ENCODE measurements at places on chromosomes 3 and 15. TPM values are rescaled to one million over a fixed set of nuclear protein-coding genes. Genes with fewer than 3 reads are reported as not detected.

CTXN2 gene
- not detected for total RNA-seq

DNA sequence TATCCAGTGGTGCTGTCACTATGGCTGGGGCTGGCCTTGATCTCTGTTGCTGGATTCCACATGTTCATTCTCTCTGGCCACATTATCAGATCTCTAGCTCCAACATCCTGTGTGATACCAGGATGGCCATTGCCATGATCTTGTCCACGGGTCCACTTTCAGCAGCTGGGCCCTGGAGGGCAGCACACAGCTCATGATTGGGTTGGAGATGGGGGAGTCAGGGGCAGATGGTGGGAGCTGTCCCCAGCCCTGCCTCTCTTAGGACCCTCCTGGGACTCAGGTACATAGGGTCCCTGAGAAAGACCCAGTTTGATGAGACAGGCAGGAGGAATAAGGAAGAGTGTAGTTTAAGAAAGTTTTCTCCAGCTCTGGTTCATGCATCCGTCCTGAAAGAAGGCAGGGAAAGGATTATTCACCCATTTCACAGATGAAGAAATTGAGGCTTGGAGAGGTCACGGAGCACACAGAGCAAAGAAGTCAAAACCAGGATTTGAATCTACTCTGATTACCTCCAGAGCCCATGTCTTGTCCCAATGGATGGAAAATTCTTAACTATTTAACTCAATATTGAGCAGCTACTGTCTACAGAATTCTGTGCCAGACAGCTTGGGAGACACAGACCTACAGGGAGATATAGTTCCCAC, 100.5 kb downstream of the LINGO1 start:
- DNase-seq: no peak

GRCh38 chr15:25862472-25863110, 536 bp downstream of the ATP10A start:
- peak; percentile 68 for DNase-seq

FGD5 gene
- total RNA-seq: 15.3 TPM

DNA sequence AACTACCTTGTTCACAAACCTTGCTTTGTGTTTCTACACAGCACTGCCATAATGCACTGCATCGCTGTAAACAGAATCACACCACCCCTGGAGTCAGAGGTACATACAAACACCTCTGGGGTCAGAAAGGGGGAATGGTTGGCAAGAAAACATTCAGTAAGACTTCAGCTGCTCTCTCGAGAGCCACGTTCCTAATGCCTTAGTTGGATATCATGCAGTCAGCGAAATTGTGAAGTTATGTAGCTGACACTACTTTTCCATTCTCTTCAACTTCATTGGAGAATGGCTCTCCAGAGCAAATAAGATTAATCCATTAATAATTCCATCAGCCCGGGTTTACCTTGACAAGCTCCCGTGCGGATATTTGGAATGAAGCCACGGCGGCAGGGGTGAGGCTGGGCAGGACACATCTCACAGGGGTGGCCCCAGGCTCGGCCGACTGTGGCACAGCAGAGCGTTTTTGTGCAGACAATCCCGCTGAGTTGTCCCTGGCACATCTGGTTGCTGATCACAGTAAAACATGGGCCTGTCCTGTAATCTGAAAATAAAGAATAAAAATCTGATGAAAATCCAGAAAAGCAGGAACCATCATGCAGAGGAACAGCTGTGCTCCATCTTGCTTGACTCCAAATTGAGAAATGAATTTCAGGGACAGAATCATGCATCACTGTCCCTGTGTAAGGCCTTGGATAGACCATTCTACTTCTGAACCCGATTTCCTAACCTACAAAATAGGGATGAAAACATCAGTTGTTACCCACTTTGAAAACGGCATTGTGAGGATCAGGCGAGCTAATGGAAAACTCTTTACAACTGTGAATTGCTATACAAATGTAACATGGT, 108.0 kb downstream of the FBN1 start:
- DNase-seq: no peak

- DNase-seq: no peak
Observed at GRCh38 chr15:32125595-32125994, 95.3 kb downstream of the CHRNA7 start.

GRCh38 chr3:126257984-126258383, 77.6 kb upstream of the ALDH1L1 start:
- no peak for DNase-seq

DNA sequence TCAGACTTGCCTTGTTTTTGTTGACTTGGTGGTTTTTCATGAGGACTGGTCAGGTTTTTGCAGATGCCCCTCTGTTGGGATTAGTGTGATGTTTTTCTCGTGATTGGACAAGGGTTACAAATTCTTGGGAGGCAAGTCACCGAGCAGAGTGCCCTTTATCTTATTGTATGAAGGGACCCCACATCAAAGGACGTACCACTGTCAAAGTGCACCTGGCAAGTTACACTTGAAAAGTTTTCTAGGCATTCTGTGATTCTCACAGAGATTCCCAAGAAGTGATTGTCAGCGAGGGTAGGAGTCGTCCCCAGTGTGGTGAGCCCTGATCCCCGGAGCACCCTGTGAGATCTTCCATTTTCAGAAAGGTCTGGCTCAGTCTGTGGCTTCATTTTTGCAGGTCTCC, 110.1 kb downstream of the POLR2M start:
- DNase-seq: no peak

- no peak for DNase-seq
Observed at GRCh38 chr15:90178468-90179435, 22.4 kb upstream of the SEMA4B start.

DNA sequence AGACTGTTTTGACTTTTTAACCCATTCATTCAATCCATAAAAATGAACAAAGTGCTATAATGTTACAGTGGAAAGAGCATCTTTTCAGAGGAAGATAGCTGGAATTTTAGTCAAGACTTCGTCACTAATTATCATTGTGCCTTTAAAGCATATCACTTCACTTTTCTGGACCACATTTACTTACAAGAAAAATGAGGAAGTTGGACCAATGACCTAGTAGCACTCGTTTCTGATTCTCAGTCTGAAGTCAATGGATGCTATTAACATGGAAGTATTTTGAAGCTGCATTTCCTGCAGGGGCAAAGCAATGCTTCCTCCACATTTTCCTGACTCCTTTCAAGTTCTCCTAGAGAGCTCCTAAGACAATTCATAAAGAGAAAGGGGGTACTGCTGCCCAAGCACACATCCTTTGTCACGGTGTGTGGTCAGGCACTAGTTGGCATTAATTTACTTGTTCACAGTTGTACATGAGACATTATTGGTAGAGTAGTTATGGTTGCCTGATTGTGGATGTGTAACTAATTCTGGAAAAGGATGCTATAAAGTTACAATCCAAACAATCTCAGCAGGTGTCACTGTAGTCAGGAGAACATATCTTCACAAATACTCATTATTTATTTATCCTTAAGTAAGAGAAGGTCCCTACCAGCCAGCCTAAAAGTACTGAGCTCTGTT, 1049.1 kb downstream of the FHIT start:
- no peak for DNase-seq

DNA sequence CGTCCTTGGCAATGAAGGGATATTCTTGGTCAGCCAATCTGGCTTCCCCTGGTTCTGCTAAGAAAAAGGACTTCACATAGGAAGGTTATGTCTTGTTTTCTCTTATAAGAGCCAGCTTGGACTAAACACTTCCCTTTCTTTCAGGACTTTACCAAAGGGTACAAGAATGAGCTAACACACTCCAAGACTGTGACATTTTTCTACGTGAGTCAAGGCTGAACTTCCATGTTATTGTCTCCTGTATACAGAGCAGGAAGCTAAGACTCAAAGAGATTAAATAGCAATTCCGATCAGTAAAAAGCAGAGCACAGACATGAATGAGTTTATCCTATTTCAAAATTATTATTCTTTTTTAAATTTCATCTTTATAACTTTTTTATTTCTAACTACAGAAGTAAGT, 63.3 kb upstream of the STT3B start:
- no peak for DNase-seq

POLQ gene
- 15.3 TPM for total RNA-seq

KBTBD13 gene
- not detected for total RNA-seq

GRCh38 chr15:84883466-84883865, 996 bp upstream of the SLC28A1 start:
- no peak for DNase-seq

GRCh38 chr3:87997966-87998365, 60.8 kb downstream of the CGGBP1 start:
- DNase-seq: no peak

GRCh38 chr3:127942613-127943012, 27.6 kb downstream of the KBTBD12 start:
- no peak for DNase-seq

- no peak for DNase-seq
Observed at GRCh38 chr3:168615493-168616020, 519.8 kb upstream of the GOLIM4 start.

SLC22A14 gene
- not detected for total RNA-seq

GRCh38 chr3:97882975-97883598, 61.3 kb downstream of the CRYBG3 start:
- no peak for DNase-seq

- no peak for DNase-seq
Observed at GRCh38 chr15:51526955-51527354, 95.6 kb downstream of the DMXL2 start.

LRRC3B gene
- total RNA-seq: 3.1 TPM

DNA sequence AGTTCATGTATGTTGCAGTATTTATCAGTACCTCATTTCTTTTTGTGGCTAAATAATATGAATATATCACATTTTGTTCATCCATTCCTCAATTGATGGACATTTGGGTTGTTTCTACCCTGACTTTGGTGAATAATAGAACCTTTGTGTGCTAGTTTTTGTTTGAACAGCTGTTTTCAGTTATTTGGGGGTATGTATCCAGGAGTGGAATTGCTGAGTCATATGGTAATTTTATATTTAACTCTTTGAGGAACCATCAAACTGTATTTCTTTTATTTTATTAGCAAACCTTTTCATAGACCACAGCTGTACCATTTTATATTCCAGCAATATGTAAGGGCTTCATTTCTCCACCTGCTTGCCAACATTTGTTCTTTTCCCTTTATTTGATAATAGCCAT, 38.4 kb upstream of the RBM5 start:
- DNase-seq: no peak

CRABP1 gene
- 385 TPM for total RNA-seq

GRCh38 chr3:144622845-144623244, 651.2 kb downstream of the DIPK2A start:
- no peak for DNase-seq

GALNT15 gene
- not detected for total RNA-seq

GRCh38 chr3:153574445-153574844, 412.4 kb downstream of the RAP2B start:
- DNase-seq: no peak

GRCh38 chr3:117750674-117751269, 1041.2 kb downstream of the TUSC7 start:
- no peak for DNase-seq

- DNase-seq: no peak
Observed at GRCh38 chr3:124576565-124577493, 153.4 kb upstream of the UMPS start.

GRCh38 chr15:89928421-89928820, 15.7 kb upstream of the ARPIN start:
- DNase-seq: no peak

DNA sequence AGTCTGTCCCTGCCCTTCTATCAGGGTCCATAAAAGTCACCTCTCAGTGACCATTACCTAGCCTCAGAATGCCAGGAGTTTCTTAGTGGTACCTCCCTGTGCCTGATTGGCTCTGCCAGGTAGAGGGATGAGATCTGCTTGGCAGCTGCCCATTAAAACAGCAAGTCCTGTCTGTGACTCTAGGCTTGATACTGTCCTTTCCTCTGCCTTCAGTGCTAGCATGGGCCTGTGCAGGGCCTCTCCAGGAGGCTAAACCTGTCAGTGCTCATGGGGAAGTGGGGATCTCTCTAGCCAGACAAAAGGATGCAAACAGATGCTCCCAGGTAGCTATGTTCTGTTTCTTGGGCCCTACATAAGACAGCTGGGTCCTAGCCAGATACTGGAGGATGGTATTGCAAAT, 10.0 kb upstream of the MANF start:
- no peak for DNase-seq

BOC gene
- total RNA-seq: 6.0 TPM

MORC1 gene
- total RNA-seq: not detected

GRCh38 chr3:60133269-60134162, 1083.7 kb upstream of the CFAP20DC start:
- DNase-seq: no peak

DET1 gene
- total RNA-seq: 6.1 TPM

DNA sequence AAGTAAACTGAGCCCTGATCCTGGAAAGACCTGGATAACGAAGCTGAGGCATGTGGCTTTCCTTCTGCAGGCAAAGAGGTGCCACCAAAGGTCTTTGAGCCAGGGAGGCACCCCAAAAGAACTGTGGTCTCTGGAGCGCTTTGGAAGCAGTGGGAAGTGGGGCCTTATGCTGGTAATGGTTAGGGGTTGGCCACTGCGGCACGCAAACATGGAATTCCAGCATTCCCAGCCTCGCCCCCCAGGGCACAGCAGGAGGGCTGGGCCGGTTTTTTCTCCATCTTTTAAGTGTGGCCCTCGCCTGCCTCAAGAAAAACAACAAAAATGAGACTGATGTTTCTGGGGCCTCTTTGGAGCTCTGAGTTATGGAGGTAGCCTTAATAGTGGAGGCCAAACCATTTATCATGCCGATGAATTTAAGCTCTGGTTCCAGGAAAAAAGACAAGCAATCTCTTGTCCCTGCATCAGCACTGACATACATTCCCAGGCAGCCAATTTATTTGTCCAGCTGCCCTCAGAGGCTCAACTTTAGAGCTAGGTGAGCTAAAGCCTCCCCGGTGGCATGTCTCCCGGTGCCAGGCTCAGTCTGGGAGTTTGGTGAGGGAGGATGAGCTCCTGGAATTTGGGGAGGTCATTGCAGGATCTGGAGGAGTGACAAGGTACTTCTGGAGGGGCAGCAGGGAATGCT, 109.0 kb downstream of the TLE3 start:
- DNase-seq: no peak

GRCh38 chr15:77417602-77418001, 2.3 kb downstream of the PEAK1 start:
- no peak for DNase-seq

- DNase-seq: no peak
Observed at GRCh38 chr3:125116311-125117080, 60.7 kb upstream of the HEG1 start.

GOLGB1 gene
- 27.3 TPM for total RNA-seq

GOLGA8O gene
- total RNA-seq: not detected

GRCh38 chr3:33482111-33482521, 41.9 kb upstream of the UBP1 start:
- DNase-seq: no peak

MINDY2 gene
- total RNA-seq: 24.4 TPM

- DNase-seq: no peak
Observed at GRCh38 chr3:16498130-16498890, 15.2 kb downstream of the RFTN1 start.

SPESP1 gene
- not detected for total RNA-seq

- no peak for DNase-seq
Observed at GRCh38 chr15:89023311-89023961, 64.8 kb upstream of the ABHD2 start.
